ENCODE measurements at places on chromosomes 6 and 20. TPM values are rescaled to one million over a fixed set of nuclear protein-coding genes. Genes with fewer than 3 reads are reported as not detected.

The COL11A2 gene
- under 0.01 TPM for total RNA-seq

The PRKN gene
- total RNA-seq: 1.8 TPM

The BNIP5 gene
- not detected for total RNA-seq

The MAP1LC3A gene
- total RNA-seq: 84.7 TPM

The OR2H2 gene
- not detected for total RNA-seq

The TXLNB gene
- total RNA-seq: 0.51 TPM

The TCF21 gene
- 1.5 TPM for total RNA-seq

The PPP1R3G gene
- total RNA-seq: 4.0 TPM

The MUCL3 gene
- total RNA-seq: not detected

The RIPOR2 gene
- 35.2 TPM for total RNA-seq

The PACRG gene
- total RNA-seq: 0.12 TPM

The BACH2 gene
- total RNA-seq: 1.0 TPM

The FOXQ1 gene
- total RNA-seq: not detected

The ZNF451 gene
- total RNA-seq: 15.8 TPM

The PTK7 gene
- total RNA-seq: 174 TPM

The SIGLEC1 gene
- total RNA-seq: not detected

The DLK2 gene
- total RNA-seq: 5.8 TPM

The MTFR2 gene
- total RNA-seq: 0.17 TPM

The VWA7 gene
- not detected for total RNA-seq

The METTL24 gene
- total RNA-seq: not detected

The CYP39A1 gene
- 1.6 TPM for total RNA-seq

The SLC4A11 gene
- total RNA-seq: 1.4 TPM

The MUC22 gene
- total RNA-seq: not detected

The RCAN2 gene
- total RNA-seq: not detected

The WFDC2 gene
- total RNA-seq: not detected
